ENCODE measurements at places on chromosomes 11 and 22.

DNA sequence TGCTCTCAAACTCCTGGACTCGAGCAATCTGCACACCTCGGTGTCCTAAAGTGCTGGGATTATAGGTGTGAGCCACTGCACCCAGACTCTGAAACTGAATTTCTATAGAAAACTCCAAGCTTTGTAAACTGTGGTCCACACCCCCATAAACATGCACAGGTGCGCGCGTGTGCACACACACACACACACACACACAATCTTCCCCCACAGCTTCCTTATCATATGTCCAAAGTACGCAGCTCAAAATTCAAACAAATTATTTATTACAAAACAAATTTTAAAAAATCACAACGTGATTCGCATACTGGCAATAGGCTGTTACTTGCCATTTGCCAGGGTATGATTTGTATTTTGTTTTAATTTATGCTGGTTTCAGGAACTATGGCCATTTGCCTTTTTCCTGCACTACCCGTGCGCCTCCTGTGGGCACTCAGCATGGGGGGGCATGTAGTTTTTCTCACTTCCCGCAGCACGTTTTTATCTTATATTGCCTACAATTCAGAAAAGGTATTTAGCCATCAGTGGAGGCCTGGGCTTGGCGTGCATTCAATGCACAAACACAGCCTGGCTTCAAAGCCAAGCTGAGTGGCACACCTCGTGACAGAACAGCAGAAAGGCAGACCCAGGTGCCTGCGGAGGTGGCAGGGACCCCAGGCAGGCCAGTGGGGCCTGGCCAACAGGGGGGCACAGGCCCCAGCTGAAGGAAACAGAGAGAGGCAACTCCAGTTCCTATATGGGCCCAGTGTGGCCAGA is 10.8 kb upstream of the SNX32 start:
- no peak for DNase-seq

GRCh38 chr11:68792400-68792966 is 41.2 kb upstream of the TESMIN start:
- DNase-seq: no peak

DNA sequence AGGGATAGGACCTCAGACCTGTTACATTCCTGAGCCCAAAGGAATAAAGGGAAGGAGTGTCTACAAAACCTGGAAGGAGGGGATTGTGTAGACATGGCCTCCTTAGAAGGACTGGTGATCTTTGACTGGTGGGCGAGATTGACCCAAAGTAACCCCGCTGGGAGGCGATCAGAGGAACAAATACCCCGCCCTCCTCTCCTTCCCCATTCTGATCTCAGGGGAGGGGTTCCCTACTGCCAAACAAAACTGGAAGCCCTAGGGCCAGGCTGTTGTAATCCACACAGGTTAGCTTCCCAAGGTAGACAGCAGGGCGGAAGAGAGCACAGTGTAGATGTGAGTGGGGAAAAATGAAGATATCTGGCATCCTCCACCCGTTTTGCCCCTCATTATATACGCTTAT is 24.7 kb downstream of the NCF4 start:
- no peak for DNase-seq

DNA sequence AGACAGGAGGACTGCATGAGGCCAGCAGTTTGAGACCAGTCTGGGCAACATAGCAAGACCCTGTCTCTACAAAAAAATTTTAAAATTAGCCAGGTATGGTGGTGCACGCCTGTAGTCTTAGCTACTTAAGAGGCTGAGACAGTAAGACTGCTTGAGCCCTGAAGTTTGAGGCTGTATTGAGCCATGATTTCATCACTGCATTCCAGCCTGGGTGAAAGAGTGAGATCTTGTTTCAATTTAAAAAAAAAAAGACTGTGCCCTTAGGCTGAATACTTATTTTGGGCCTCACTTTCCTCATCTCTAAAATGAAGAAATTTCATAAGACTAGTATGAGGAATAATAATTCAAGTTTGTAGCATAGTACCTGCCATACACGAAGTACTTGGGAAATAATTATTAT is 6.9 kb downstream of the AQP11 start:
- DNase-seq: no peak

- DNase-seq: no peak
These were observed 782 bp downstream of the SMARCB1 start for GRCh38 chr22:23787600-23787896.

DNA sequence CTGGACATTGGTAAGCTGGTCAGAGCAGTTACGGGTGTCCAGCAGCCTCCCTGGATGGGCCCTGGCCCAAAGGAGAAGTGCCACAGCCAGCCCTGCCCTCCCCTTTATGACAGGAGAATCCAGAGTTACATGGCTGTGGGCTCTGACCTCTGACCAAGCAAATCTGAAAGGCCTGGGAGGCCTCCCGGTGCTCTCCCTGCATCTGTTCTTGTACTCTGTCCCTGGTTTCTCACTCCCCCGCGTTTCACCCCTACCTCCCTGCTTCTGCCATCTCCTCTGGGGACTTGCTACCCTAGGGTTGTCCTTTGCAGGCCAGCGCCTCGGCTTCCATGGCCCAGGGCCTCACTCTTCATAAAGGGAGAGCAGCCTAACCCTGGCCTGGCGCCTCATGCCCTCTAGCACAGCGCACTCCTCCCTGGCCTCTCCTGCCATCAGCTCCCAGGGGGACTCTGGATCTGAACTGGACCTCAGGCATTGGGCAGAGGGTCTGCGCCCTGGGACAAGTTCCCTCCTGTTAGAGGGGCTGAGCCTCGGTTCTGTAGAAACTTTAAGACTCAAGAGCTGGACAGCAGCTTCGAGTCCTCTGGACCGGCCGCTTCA is 10.7 kb downstream of the PICK1 start:
- DNase-seq: no peak

DNA sequence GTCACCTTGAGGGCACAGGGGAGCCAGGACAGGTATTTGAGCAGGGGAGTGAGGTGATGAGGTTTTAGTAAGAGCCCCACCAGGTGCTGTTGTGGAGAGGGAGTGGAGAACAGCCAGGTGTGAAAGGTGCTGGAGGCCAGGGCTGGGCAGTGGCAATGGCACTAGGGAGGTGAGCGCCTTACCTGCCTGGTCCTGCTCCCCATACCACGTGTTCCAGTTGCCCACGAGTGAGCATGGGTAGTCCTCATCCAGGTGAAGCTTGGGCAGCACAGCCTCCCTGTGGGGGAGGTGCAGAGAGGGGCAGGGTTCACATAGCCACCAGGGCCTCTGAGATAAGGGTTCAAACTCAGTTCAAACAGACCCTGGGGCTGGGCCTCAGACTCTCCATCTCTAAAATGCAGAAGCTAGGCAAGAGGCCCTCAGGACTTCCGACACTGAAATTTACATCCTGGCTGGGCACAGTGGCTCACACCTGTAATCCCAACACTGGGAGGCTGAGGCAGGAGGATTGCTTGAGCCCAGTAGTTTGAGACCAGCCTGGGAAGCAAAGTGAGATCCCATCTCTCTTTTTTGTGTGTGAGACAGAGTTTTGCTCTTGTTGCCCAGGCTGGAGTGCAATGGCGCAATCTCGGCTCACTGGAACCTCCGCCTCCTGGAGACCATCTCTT is 11.8 kb downstream of the NIPSNAP1 start:
- DNase-seq: no peak

DNA sequence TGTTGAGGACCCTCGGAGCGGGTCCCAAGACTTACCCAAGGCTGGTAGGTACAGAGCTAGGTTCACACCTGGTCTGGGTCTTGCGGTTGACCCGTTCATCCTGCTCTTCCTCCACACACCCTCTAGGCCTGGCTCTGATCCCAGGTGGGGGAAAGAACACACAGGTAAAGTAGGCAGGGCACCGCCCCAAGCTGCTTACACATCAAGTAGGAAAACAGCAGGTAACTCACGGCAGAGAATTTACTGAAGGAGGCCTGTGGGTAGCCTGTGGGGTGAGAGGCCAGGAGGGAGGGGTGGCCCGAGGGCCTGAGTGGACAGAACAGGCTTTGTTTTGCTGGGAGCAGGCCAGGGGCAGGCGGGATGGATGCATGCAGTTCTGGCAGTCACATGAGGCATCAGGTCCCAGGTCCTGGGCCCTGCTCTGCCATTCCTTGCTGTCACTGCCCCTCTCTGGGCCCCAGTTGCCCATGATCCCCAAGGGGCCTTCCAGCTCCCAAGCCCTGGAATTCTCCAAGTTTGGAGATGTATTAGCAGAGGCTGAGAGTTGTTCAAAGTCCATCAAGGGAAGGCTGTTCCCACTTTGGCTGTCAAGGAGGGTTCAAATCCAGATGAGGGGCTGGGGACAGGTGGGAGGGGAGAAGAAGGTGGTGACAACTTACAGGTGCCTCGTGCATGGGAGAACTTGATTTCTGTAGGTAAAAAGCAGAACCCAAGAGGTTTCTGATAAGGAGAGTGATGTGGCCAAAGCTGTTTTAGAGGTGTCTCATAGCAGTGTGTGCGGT is 5.7 kb downstream of the TSKU start:
- DNase-seq: no peak

- no peak for DNase-seq
These were observed 31.5 kb downstream of the FAM168A start for GRCh38 chr11:73566422-73566821.

DNA sequence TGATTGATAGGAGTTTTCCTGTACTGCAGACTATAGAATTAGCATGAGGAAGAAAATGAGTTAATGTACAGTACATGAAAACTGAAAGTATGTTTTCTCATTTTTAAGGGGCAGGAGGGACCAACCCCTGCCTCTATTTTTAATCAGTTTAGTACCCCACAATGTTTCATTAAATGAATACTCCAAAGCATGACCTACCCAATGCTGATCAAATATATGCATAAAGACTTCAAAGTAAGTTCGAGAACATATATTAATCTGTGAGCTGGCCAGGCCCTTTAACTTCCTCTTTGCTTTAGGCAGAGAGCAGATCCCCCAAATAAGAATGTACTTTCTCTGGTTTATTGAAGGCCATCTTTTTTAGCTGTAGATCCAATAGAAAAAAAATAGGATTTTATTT is 161.0 kb downstream of the FCHSD2 start:
- no peak for DNase-seq

- DNase-seq: no peak
These were observed 179.2 kb upstream of the ARHGAP20 start for GRCh38 chr11:110891411-110891810.

- no peak for DNase-seq
These were observed 670 bp downstream of the NEFH start for GRCh38 chr22:29480512-29481264.

DNA sequence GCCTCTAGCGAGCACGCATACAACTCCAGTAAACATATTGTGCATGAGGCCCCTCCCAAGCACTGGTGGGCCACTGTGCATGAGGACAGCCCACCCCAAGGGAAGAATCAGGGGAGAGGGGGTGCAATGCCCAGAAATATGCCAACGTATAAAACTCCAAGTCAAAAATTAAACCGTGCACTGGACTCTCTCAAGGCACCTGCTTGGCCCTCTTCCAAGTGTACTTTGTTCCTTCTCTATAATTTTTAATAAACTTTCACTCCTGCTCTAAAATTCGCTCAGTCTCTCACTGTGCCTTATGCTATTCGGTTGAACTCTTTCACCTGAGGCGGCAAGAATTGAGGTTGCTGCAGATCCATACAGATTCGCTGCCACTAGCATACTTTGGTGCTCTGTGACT is 465.3 kb upstream of the TENM4 start:
- DNase-seq: no peak

- no peak for DNase-seq
These were observed 261.7 kb downstream of the TENM4 start for GRCh38 chr11:79179087-79179486.

GRCh38 chr11:75313513-75314272 is 37.8 kb downstream of the ARRB1 start:
- no peak for DNase-seq

DNA sequence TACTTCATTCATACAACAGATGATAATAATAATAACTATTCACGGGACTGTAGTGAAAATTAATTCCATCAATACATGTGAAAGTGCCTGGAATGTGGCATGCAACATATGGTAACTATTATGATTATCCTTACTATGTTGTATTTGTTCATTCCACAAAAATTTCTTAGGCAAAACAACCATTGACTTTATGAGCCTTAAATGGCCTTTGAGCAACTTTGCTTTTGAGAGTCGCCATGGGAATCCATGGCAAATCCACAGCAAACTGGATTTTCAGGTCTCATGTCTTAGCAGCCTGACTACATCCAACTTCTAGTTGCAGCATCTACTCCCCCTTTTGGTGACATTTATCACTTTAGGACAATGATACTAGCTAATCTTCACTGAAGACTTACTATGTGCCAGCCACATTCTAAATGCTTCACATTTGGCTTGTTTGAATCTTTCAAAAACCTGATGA is 56.8 kb downstream of the SLC1A2 start:
- DNase-seq: peak; percentile 57

DNA sequence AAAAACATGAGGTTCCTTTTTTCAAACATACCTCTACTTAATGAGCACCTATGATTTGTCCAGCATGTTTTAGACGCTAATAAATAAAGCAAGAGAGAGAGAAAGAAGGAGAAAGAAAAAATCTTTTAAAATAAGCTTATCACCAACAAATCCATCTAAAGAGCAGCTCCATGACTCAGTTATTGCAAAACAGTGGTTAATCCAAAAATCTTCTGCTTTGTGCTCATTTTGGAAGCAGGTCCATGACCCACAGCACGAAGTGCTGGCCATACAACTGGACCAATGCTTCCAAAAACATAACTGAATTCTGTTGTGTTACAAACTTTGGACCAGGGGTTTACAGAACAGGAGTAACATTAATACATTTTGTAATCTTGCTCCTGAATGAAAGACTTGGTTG is 696.6 kb downstream of the KCNA4 start:
- no peak for DNase-seq

GRCh38 chr11:68061508-68061907 is 22.7 kb downstream of the TCIRG1 start:
- no peak for DNase-seq

GRCh38 chr11:69044111-69045013 is 4.4 kb upstream of the TPCN2 start:
- no peak for DNase-seq

DNA sequence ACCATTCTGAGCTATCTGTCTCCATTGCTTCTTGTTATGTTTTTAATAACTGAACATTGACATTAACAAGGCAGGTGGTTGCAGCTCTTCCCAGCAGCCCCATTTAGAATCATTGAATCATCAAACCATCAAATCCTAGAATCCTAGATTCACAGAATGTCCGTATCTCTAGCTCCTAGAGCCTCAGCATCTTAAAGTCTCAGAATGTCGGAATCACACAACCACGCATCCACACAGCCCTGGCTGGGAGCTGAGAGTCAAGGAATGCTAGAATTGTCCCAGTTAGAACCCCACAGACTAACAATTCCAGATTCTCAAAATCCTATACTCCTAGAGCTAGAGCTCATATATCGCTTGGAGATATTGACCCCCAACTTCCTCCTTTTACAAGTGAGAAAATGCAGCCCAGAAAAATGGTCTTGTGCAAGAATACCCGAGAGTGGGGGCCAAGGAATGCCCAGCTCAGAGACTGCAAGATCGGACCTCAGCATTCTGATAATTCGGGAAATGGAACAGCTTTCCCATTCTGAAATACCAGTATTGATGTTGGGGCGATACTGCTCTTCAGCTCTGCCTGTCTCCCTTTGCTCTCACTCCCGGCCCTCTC is 38.8 kb downstream of the PDE2A start:
- no peak for DNase-seq

GRCh38 chr22:33002035-33002434 is 56.1 kb downstream of the SYN3 start:
- DNase-seq: no peak
